ENCODE measurements at places on chromosomes 2 and 18. TPM values are rescaled to one million over a fixed set of nuclear protein-coding genes. Genes with fewer than 3 reads are reported as not detected.

The EPB41L3 gene
- total RNA-seq, result 0.25 TPM

DNA sequence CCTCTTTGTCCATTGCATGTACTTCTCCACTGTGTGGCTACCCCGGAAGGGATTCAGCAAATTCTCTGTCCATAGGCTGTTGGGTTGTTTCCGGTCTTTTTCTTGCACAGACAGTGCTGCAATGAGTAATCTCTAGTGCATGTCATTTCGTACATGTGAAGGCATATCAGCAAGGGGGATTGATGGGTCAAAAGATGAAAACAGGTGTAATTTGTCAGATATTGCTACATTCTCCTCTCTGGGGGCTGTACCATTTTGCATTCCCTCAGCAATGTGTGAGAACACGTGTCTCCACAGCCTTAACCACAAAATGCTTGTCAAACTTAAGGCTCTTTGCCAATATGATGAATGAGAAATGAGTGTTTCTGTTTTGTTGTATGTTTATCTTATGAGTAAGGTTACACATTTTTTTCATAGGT is 60.5 kb downstream of the KLHL29 start:
- DNase-seq, result no peak

- no peak for DNase-seq
Observed at GRCh38 chr2:129793431-129793902, 186.0 kb upstream of the RAB6C start.

GRCh38 chr2:37219046-37219445 is 12.3 kb downstream of the CEBPZ start:
- DNase-seq, result no peak

- no peak for DNase-seq
Observed at GRCh38 chr2:39483534-39483933, 46.4 kb upstream of the MAP4K3 start.

The TNFAIP6 gene
- not detected for total RNA-seq

The LYG2 gene
- not detected for total RNA-seq

DNA sequence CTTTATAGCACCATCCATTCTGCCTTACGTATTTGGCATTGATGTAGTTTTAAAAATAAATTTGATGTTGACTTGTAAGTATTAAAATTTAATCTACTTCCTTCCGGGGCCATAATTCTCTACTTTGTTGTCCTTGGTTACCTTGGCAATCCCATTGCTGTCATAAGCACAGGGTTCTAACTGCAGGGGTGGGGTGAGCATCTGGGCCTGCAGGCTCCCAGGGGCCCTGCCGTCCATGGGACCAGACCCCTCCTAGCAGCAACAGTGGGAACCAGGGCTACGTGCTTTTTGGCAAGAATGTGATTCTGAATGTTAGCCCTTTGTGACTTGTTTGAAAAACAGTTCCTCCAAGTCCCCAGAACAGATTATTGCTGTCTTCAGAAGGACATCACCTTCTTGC is 4.9 kb downstream of the ASAP2 start:
- no peak for DNase-seq

- no peak for DNase-seq
Observed at GRCh38 chr2:226860087-226860486, 24.2 kb downstream of the RHBDD1 start.

The FAM110C gene
- total RNA-seq, result 0.24 TPM

DNA sequence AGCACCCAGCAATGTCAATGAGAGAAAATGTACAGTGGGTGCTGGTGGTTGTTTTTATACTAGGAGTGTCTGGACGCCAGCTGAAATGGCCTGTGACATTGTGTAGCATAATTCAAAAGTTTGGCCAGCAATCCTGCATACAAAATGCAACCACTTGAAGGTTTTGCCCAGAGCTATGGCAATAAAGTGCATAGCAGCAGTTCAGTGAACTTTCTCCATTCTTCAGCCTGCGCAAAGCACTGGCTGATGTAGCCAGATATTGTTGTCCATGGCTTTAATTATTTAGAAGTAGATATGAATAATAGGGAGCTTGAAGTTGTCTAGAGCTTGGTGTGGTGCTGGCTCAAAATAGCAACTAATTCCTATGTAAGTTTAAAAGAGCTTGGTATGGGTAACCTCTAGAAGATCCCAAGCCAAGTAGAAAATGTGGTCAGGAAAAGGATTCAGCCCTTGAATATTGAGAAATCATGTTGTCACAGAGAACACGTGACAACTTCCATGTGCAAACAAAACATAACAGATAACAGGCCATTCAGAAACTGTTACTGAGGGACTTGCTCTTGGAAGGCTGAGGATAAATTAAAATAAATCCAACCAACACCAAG is 33.3 kb upstream of the PGAP1 start:
- DNase-seq, result no peak

DNA sequence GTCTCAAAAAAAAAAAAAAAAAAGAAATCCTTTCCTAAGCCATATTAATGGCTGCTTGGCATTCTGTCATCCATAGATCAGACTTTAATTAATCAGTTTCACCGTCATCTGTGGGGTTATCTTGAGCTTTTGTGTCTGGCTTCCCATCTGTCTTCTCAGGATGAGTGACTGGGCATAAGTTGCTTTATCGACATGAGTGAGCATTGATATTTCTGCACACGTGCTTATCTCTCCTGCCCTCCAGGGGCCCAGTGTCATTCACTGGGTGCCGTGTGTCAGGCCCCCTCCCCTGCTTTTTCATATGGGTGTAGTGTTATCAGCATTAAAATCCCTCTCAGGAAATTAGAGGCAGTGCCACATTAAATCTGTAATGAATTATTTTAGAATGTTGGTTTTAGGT is 65.6 kb downstream of the SH3BP4 start:
- DNase-seq, result no peak

The FABP1 gene
- total RNA-seq, result 0.40 TPM

DNA sequence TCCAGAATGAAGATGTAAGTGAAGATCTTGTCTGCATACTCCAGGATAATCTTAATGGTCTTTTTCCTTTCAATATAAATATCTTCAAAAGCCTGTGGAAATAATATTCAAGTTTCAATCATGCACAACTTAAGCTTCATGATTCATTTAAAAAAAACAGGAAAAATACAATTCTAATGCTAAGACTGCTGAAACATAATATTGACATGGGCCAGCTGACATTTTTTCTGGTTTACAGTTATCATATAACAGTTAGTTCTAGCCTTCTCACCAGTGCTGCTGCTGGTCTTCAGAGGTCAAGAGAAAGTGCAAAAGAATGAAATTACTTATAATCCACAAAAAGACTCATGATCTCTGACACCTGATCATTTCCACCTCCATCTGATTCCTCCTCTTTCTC is 110.4 kb upstream of the SCN1A start:
- no peak for DNase-seq

The MC5R gene
- total RNA-seq, result not detected

- no peak for DNase-seq
Observed at GRCh38 chr18:9617006-9617542, 2.7 kb upstream of the PPP4R1 start.

The SULT1C4 gene
- total RNA-seq, result not detected

The MEP1B gene
- not detected for total RNA-seq

DNA sequence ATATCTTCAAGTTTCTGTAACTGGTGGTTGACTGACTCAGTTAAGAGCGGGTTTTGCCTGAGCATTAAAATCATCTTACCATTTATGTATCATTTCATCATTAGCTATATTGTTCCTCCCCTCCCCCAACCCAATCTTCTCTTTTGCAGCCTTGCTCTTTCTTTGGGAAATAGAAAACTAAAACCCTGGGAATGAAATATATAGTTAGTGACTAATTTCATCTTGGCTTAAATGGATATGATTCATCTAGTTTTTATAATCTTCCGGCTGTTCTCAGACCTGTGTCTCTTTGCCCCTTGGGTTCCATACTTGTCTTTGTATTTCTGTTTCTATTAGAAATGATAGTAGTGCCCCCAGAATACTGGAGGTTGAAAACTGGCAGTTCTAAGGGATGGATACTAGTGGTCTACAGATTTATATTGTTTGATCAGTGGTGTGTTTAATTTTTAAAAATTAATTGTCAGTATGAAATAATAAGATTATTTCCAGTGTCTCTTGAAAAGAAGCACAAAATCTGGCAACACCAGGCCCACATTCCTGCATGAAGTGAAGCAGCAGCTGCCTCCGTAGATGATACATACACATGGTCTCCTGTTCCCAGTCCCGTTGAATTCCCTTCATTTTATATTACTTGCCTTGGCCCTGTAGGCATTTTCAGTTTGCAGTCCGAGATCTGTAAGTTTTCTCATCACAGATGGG is 44.5 kb downstream of the PHLPP1 start:
- DNase-seq, result no peak

- DNase-seq, result no peak
Observed at GRCh38 chr2:232652505-232652851, 19.1 kb downstream of the EFHD1 start.

The CDH20 gene
- 0.15 TPM for total RNA-seq

- no peak for DNase-seq
Observed at GRCh38 chr2:45028276-45028675, 19.0 kb upstream of the SIX2 start.

GRCh38 chr2:238157506-238158017 is 1.2 kb upstream of the ERFE start:
- DNase-seq, result no peak

The ONECUT2 gene
- total RNA-seq, result 0.05 TPM

DNA sequence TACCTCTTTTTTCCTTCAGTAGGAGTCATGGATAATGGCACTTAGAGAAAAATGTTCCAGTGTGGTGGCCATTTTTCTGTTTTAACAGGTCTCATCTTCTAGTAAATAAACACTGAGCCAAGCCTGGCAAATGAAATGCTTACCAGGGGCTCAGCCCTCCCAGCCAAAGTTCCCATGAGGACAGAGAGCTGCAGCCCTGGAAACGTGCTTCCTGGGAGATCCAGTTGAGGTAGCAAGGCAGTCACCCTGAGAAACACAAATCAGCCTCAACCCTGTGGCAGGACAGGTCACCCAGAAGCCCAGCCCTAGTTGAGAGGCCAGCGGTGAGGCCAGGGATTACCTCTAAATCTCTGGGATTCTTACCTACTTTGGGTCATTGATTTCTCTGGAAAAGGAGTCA is 140.1 kb downstream of the LNPK start:
- no peak for DNase-seq

GRCh38 chr2:66431846-66432587 is 2.9 kb upstream of the MEIS1 start:
- DNase-seq, result no peak

The VWC2L gene
- not detected for total RNA-seq

GRCh38 chr2:25358249-25358815 is 16.6 kb upstream of the DNMT3A start:
- no peak for DNase-seq

Data from activated T-cell treated with anti-CD3 and anti-CD28 coated beads, Interleukin-2, amount 50 U/mL, for 4 hours (primary cell).